ENCODE measurements at places on chromosomes 4 and X.

DNA sequence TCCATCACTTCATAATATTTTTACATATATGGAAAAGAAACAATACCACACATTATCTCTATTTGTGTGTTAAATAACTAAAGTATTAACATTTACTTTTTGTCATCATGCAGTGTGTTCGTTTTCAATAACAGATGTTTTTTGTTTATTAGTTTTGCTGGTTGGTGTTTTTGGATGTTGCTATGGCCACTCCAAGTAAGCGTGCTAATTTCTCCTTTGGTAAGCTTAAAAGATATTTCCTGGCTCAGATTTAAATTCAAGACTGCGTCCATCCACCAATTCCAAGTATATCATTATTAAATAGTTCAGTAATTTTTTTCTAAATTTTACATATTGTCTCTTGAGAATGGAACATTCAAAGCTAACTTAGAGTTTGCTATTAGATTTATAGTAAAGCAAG, 235.4 kb upstream of the IL1RAPL1 start:
- no peak for DNase-seq

DNA sequence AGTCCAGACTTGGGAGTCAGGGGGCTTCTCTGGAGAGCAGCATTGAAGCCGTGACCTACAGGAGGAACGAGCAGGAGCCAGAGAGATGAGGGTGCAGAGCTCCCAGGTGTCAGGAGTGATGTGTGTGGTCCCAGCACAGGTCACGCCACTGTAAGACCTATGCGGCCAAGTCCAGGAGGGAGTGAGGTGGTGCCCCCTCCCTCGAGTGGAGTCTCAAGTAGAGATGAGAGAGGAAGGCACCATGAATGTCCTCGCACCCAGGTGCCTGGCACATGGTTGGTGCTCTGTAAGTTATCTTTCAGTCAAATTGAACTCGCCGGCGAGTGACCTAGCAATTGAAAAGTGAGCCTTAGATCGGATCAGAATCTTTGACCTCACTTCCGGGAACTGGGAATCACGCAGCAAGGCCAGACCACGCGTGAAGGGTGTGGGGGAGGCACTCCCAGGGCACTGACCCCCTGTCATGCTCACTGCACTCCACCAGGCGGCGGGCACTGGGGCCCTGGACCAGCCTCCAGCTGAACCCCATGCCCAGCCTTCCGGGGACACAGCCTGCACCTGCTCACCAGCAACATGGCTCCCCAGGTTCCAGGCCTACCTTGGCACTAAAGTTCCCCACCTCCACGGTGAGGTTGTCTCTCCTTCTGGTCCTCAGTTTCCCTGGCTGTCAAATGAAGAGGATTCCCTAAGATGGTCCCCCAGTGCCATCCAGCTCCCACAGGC, 127.4 kb downstream of the HMX1 start:
- DNase-seq = no peak

GRCh38 chr4:160824481-160824880, 1339.3 kb downstream of the FSTL5 start:
- DNase-seq = no peak

GRCh38 chrX:101493225-101493624, 8.0 kb downstream of the ARMCX4 start:
- DNase-seq = no peak

- peak; percentile 97 for DNase-seq
Observed at GRCh38 chr4:76213415-76214176, at the start of gene SCARB2. Gene SCARB2 (minus strand): TSS chr4:76213824. CDS start chr4:76213543, 281 bp downstream.

DNA sequence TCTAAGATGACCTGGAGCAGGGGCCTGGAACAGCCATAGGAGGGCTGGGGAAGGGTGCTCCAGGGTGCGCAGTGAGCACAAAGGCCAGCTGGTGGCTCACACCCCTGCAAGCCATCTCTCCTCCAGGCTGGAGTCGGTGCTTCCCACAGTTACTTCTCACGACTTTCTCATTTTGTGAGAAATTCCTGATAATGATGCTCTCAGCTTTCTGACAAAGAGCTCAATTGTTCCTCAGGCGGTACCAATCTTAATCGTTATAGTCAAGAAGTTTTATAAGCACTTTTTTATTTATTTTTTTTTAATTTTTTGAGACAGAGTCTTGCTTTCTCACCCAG, 11.7 kb upstream of the WFS1 start:
- DNase-seq = no peak

DNA sequence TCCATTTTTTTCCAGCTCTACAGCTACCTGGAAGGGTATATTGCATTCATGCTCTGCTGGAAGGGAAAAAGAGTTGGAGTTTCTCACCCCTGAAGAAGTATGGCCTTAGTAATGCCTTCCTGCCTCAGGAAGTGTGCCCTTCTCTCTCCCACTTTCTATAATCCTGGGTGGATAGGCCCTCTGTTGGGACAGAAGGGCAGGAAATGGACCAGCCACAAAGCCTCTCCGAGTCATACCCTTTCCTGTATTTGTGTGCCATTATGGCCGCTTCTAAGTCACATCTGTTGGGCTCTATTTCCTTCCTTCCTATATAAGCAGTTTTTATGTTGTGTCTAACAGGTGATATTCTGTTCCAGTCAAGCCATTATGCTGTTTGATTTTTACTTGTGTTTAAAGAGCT, 74.8 kb upstream of the SMARCA5 start:
- DNase-seq = no peak

DNA sequence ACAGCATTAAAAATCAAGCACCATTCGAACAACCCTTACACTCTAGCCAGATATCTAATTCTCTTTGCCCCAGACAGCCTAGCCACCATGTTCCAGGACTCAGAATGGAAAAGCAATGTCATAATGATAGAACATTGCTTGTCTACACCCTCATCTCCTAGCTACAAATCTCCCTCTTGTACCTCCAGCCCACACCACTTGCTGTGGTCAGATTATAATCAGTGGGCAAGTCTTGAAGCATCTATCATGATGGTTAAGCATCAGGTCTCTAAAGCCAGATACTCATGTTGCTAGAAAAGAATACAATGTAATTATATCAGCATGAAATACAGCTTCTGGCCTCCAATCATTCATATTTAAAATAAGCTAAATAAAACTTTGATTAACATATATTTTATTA, 268.3 kb downstream of the NPFFR2 start:
- no peak for DNase-seq

GRCh38 chrX:10099411-10099810, 57.4 kb upstream of the CLCN4 start:
- DNase-seq = no peak

DNA sequence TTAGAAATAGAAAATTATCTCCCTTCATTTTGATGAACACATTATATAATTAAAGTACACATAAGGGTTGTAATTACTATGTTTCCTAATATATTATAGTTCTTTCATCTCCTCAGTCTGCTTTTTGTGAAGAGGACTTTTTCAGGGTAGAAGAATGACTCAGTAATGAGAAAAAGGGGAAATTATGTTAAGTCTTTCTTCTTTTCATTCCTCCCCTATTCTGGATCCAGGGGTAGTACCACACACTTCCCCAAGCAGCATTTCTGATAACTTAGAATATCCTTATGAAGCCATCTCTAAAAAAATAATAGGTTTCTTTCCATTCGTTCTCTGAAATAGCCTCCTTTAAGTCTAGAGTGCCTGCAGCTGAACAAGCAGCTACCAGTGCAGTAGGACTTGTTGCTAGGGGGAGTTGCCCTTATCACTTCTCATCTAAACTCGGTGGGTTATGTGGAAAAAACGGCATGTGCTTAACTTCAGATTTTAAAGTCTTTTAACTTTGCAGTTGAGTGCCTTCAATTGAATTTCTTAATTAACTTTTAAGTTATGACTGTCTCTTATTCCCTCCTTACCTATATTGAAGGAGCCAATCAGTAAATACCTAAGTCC, 184.8 kb downstream of the ARHGAP24 start:
- DNase-seq = no peak

GRCh38 chrX:39227371-39227770, 426.1 kb downstream of the MID1IP1 start:
- no peak for DNase-seq

DNA sequence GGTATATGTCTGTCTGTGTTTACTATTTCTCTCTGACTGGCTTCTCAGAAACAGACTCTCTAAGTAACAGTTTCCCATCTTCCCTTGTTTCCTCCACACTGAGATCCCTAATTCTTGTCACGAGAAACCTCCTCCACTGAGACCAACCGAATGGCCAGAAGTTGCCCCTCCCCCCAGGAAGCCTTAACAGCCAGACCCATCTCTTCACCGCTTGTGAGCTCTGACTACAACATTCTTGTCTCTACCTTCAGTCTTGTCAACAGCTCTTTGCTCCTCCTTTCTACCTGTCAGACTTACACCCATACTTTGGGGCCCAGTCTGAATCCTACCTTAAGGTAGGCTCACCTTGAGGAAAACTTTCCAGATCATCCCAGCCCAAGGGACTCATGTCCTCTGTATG, 90.8 kb downstream of the NHSL2 start:
- no peak for DNase-seq

DNA sequence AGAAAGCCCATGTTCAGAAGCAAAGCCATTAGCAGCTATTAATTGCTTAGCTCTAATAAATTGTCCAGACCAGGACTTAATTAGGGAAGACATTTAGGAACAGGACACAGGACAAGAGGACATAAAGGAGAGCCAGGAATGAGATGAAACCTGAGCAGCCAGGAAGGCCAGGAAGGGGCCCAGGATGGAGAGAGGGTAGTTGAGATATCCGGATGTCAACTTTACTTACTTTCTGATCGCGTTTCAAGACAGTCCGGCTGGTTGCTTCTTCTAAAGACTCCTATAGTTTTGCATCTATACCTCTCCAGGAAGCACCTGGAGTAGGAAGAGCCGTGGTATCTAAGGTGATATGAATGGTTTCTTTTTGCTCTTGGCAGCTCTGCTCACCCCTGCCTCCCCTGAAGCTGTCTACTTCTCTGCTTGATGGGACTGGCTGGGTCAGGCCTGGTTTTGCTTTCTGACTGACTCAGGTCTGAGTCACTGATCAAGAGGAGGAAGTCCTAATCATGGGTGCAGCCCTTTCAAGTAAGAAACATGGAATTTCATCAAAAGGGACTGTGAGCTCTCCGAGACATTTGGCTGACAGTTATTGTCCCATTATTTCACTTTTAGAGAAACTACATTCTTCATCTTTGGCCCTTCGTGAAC, 733.3 kb downstream of the RPA4 start:
- DNase-seq = no peak

GRCh38 chrX:153491351-153491914, 3.3 kb upstream of the BGN start:
- DNase-seq = no peak

DNA sequence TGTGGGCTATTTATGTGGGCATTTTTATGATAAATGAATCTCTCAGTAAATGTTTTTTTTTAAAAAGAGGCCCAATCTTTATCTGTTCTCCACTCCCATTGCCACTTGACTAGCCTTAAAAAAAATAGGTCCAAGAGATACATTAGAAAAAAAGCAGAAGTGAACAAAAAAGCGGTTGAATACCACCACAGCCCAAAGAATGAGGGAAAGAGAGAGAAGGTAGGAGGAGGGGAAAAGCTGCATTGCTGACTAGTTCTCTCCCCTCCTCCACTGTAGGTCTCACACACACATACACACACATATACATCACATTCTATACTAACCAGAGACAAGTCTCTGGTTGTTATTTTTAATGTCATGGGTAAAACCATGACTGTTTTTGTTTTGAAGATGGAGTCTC, 95.8 kb upstream of the IL13RA1 start:
- no peak for DNase-seq

GRCh38 chr4:111780965-111781364, 364.3 kb upstream of the FAM241A start:
- DNase-seq = no peak

GRCh38 chrX:53091354-53091753, 2.6 kb upstream of the KANTR start:
- no peak for DNase-seq

- no peak for DNase-seq
Observed at GRCh38 chrX:40964008-40964407, 121.2 kb upstream of the USP9X start.

GRCh38 chrX:48741834-48742233, 19.7 kb upstream of the GLOD5 start:
- no peak for DNase-seq

DNA sequence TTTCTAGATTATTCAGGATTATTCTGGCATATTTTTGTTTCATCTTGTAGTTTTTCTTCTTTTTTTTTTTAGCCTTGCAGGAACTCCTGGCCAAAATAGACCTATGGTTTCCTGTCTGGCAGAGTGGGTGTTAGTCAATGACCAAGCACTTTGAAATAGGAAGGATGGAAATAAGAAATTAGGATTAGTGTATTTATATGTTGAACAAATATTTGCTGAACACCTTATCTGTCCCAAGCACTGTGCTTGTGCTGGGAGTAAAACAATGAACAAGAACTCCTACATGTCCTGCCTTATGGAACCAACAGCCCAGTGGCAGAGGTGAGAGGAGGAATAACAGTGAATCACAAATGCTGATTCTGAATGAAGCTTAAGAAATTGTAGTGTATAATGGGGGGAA, 4.5 kb downstream of the MMRN1 start:
- DNase-seq = no peak

DNA sequence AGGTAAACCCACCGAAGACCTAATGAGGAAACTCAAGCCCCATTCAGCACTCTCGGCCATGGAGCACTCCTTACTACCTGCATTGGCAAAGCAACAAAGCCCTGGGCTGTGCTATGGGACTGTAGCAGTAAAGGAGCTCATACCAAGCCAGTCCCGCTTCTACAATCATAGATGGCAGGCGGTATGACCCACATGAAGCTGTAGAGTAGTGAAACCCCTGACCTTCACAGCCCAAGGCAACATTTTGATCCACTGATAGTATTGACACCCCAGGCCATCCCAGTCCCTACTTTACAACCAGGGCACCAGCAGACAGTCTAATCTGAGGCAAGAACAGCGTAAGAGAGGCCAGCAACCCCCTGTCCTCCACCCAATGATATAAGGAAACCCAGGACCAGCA, 25.2 kb downstream of the CENPC start:
- no peak for DNase-seq

- no peak for DNase-seq
Observed at GRCh38 chrX:150372280-150372679, 9.2 kb downstream of the MAMLD1 start.

GRCh38 chrX:43002526-43003203, 224.7 kb upstream of the PPP1R2C start:
- DNase-seq = no peak

DNA sequence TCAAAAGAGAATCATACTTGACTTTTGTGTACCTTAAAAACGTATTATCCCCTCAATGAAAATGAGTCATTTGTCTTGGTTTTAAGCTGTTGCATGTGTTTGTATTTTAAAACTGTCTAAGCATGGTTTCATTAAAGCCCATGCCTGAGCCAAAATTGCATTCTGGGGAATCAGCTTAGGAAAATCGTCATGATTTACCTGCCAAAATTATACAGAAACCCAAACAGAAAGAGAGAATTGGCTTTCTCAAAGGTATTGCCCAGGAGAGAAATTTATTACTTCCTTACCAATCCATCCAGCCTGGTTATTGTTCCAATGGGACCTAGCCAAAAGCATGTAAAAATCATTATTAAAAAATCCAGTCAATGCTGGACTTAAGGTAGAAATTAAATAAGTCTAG, 37.6 kb downstream of the GPR174 start:
- DNase-seq = no peak

DNA sequence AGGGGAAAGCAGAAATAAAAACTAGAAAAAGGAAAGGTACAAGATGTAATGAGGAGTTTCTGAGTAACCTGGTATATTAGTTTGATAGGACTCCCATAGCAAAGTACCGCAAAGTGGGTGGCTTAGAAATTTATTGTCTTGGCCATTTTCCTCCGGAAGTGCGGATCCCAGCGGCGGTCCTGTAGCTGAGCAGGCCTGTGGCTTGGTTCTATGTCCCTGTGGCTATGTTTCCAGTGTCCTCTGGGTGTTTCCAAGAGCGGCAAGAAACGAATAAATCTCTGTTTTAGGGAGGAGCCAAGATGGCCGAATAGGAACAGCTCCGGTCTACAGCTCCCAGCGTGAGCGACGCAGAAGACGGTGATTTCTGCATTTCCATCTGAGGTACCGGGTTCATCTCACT, 44.0 kb upstream of the LDB2 start:
- DNase-seq = no peak

Data from right cardiac atrium (tissue), 5 donors.